Psoas muscle (tissue), 8 donors: ENCODE measurements at places on chromosomes 16 and 17. TPM values are rescaled to one million over a fixed set of nuclear protein-coding genes. Genes with fewer than 3 reads are reported as not detected.

The KREMEN2 gene
- not detected for total RNA-seq

The PDE6G gene
- not detected for total RNA-seq

The PRR29 gene
- total RNA-seq: 0.47 TPM

The SLC16A13 gene
- total RNA-seq: 0.57 TPM

The TBX6 gene
- 0.59 TPM for total RNA-seq

- DNase-seq: peak; percentile 49
Measured at GRCh38 chr16:83923581-83924365, 24.9 kb downstream of the MLYCD start.

DNA sequence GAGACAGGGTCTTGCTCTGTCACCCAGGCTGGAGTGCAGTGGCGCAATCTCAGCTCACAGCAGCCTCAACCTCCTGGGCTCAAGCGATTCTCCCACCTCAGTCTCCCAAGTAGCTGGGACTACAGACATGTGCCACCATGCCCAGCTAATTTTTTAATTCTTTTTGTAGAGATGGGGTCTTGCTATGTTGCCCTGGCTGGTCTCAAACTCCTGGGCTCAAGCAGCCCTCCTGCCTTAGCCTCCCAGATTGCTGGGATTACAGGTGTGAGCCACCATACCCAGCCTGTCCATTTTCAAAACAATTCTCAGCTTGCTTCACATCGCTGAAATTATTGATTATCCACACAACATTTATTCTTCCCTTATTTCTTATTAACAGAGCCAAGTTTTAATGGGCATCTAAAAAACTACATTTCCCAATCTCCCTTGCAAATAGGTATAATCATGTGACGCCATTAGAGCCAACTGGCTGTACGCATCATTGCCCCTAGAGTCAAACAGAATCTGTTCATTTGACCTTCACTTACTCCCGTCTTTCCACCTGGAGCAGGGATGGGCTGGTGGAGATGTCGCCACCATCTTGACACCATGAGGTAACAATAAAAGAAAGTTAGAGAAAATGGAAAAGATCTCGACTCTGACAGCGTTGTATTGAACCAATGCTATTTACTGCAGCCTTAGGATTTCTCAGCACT is 148.0 kb upstream of the FOXF1 start:
- DNase-seq: no peak

DNA sequence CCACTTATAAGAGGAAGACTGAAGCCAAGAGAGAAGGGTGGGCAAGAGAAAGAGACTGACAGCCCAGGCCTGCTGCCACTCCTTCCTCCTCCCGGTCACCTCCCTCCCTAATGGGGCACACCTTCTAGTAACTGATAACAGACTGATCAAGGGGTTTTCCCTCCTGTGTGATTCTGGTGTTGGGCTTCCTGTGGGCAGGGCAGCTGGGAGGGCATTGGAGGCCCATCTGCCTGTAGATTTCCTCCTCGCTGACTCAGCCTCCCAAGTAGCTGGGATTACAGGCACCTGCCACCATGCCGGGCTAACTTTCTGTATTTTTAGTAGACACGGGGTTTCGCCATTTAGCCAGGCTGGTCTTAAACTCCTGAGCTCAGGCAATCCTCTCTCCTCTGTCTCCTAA is 16.2 kb downstream of the CA4 start:
- no peak for DNase-seq

- DNase-seq: no peak
Measured at GRCh38 chr16:65101009-65101408, 20.9 kb downstream of the CDH11 start.

DNA sequence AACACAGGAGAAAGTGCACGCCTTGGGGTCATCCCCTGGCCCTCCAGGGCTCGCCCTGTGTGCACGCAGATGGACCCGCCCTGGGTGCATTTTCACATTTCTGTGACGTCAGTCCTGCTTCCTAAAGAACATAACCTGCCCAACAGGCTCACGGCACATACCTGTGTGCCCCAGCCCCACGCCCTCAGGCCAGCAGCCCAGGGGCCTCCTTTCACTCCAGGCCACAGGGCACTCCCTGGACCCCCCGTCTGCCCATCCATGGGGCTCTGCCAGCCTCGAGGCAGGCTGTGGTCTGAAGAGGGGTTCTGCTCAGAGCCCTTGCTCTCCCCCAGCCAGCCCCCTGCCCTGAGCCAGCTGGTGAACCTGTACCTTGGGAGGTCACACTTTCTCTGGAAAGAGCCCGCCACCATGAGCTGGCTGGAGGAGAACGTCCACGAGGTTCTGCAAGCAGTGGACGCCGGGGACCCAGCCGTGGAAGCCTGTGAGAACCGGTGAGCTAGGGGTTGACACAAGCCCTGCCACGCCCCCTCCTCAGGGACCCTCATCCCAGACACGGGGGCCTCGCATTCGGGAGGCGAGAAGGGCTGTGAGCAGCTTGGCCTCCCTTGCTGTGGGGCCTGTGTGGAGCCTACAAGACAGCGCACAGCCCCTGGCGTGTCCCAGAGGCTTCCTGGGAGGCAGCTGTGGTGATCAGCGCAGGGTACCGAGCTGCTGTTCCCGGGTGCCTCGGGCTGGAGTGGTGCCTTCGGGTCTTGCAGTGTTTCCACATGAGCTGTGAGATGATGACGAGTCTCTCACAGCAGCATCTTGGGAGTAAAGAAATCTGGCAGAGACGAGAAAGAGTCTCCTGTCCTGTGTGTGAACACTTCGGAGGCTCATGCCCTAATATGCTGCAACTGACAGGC is 13.8 kb upstream of the MC1R start:
- DNase-seq: peak; percentile 56

GRCh38 chr17:10125531-10126275 is 72.7 kb downstream of the GAS7 start:
- DNase-seq: no peak

GRCh38 chr16:26051063-26051462 is 359.3 kb downstream of the HS3ST4 start:
- no peak for DNase-seq

DNA sequence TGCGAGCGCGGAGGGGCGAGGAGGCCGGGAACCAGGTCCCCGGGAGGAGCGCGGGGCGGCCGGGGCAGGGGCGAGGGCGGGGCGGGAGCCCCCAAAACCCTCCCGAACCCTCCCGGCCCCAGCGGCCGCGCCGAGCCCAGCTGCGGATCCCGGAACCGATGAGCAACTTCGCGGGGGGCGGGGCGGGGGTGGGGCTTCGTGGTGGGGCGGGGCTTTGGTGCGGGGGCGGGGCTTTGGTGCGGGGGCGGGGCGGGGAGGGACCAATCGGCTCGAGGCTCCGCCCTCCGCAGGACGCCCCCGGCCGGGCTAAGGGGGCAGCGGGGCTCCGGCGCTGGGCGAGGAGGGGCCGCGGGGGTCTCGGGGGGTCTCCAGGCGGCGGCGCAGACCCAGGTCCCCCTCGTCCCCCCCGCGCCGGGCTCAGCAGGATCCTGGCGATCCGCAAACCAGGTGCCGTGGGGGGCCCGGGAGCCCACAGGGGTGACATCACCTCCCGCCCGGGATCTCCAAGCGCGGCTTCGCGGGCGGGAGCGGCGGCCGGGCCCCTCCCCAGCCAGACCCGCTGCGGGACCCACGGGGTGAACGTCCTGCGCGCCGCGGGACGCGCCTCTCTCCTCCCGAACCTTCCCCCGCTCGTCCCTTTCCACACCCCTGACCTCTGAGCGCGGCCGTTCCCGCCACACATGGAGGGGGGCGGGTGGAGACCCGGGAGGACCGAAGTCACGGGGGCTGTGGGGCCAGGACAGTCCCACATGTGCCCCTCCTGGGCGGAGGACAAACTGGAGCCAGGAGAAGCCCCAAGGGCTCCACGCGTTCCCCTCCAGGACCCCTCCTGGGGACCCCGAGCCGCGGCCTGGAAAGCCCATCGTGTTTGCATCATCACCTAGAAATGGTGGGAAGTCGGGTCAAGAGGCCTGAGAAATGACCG is at the start of gene ABR:
ABR (minus strand) TSS at position 164 of the 925 bp plus-strand sequence. CDS start 254 bp downstream, outside the sequence.
- peak; percentile 78 for DNase-seq

DNA sequence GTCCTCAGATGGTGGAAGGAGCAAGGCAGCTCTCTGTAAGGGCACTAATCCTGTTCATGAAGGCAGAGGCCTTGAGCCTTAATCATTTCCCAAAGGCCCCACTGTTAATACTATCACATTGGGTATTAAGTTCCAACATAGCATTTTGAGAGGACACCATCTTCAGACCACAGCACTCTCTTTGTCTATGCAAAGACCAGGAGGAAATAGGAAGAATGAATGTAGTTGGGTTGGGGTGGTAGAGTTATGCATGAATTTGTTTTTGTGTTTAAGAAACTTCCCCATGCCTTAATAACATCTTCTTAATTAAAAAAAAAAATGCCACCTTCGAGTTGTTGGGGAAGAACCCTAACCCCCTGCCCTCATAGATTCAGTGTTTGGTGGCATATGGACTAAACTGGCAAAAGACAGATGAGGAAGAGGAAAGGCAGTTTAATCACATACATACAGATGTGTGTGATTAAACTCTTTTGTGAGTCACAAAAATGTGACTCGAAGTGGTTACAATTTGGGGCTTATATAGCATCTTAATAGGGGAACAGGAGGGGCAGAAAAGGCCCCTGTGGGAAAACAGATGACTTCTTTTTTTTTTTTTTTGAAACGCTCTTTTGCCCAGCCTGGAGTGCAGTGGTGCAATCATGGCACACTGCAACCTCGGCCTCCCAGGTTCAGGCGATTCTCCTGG is 35.0 kb upstream of the SLC5A10 start:
- DNase-seq: no peak

DNA sequence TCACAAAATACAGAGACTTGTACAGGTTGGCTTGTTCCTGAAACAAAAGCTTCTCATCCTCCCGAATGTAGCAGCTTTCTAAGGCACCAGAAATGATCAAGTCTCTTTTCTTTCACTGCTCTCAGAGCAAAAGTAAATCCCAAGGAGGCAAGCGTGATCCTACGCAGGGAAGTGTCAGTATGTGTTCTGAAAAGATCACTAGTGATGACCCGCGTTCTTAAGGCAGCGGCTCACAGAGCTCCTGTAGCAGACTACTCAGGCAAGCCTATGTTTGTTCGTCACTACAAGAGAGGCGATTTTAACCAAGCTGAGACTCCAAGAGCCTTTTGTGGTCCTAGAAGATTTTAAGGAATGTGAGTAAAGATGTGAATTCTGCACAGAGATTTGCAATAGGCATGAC is 34.5 kb downstream of the WIPI1 start:
- DNase-seq: no peak

GRCh38 chr17:42698736-42699414 is 16.5 kb downstream of the CNTNAP1 start:
- DNase-seq: peak; percentile 64

GRCh38 chr16:51487880-51488279 is 336.8 kb upstream of the SALL1 start:
- no peak for DNase-seq

- no peak for DNase-seq
Measured at GRCh38 chr16:55000595-55000994, 69.9 kb downstream of the IRX5 start.

- no peak for DNase-seq
Measured at GRCh38 chr17:14545156-14545906, 244.4 kb downstream of the HS3ST3B1 start.

DNA sequence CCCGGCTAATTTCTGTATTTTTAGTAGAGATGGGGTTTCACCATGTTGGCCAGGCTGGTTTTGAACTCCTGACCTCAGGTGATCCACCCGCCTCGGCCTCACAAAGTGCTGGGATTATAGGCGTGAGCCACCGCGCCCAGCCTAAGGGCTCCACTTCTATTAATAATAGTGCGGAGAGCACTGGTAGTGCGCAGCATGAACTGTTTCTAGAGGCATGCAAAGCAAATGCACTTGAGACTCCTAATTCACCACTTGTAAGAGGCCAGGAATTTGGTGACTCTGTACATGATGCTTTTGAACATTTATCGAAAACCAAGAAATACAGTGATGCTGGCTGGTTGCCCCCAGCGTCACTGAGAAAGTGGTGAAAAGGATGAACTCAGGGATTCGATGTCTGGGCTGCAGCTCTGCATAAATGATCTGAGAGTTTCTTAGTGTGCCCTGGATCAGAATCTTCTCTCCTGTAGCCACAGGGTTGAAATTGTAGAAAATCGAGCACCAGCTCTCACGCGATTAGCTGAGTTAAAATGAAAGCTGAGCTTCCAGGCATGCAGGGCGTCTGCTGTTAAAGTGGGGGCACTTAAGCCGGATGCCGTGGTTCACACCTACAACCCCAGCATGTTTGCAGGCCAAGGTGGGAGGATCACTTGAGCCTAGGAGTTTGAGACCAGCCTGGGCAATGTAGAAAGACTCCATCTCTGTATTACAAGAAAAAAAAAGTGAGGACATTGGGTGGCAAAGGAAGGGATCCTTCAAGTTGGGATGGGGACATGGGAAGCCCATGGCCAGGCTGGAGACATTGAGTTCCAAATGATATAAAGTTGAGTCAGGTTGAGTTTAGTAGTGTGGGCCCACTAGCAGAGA is 4.8 kb downstream of the RNF213 start:
- DNase-seq: no peak

DNA sequence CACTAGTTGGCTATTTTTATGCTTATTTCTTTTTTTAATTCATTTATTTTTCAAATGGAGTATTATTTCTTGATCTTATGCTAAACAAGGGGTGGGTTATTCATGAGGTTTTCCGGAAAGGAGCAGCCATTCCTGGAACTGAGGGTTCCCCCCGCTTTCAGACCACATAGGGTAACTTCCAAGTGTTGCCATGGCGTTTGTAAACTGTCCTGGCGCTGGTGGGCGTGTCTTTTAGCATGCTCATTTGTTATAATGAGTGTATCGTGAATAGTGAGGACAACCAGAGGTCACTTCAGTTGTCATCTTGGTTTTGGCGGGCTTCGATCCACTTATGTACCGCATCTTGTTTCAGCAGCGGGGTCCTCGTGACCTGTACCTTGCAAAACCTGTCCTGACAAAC is 29.6 kb upstream of the ASGR2 start:
- DNase-seq: no peak

DNA sequence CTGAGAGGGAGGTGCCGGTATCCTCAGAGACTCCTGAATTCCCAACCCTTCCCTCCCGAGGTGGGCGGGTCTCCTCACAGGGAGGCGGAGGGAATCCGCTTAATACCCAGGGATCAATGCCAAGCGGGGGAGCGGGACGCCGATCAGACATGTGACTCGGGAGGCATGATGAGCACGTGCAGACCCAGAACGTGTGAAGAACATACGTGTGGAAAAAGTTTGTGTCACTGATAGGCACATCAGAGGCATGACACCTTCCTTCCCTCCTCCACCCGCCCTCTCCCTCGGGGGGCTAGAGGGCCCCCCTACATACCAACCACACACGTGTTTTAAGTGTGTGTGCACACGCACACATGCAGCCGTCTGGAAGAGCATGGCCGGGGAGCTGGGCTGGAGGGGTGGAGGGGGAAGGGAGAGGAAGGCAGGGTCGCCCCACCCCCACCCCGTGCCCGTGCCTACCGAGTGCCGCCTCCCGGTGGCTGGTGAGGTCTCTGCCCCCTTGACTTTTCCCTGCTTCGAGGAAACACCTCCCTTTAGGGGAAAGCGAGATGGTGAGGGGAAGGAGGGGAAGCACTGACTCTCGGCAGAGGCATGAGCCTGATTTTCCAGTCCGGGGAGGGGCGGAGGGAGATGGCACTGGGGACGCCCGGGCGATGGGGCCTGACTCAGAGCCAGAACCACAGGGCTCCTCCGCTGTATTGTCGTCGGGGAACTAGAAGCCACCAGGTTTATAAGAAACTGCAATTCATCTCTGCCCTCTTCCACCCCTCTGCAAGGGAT is 12.1 kb upstream of the TBX21 start:
- DNase-seq: no peak
